ENCODE measurements at places on chromosomes 13 and 19.

DNA sequence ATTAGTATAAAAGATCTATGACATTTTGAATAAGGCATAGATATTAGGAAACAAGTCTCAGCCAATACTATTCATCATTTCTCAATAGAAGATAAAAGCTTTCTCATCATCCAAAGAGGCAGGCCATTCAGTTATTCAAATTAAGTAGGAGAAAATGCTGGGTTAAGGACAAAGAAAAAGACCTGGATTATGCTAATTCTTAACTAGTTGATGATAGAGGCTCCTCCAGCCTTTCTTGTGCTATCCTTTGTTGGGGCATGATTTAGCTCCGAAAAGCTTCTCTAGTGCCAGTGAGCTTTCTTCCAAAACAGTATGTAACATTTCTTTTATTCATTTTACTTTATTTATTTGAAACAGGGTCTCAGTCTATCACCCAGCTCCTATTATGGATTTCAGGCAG lies 223.0 kb downstream of the DCLK1 start:
- DNase-seq = no peak

DNA sequence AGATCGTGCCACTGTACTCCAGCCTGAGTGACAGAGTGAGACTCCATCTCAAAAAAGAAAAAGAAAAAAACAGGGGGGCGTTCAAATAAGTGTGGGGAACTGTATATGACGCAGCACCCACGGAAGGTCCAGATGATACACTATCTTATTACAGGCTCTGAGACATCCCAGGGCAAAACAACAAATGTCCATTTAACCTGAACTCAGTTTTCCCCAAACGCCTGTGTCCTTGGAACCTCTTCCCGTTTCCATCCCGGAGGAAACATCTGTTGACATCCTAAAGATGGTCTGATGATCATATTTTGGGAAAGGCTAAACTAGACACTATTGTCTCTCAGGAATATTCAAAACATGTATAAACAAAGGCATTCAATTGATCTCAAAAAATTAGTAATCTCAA lies 72.4 kb downstream of the COL4A1 start:
- no peak for DNase-seq

GRCh38 chr13:43545317-43545874 lies 241.4 kb downstream of the ENOX1 start:
- DNase-seq = no peak

DNA sequence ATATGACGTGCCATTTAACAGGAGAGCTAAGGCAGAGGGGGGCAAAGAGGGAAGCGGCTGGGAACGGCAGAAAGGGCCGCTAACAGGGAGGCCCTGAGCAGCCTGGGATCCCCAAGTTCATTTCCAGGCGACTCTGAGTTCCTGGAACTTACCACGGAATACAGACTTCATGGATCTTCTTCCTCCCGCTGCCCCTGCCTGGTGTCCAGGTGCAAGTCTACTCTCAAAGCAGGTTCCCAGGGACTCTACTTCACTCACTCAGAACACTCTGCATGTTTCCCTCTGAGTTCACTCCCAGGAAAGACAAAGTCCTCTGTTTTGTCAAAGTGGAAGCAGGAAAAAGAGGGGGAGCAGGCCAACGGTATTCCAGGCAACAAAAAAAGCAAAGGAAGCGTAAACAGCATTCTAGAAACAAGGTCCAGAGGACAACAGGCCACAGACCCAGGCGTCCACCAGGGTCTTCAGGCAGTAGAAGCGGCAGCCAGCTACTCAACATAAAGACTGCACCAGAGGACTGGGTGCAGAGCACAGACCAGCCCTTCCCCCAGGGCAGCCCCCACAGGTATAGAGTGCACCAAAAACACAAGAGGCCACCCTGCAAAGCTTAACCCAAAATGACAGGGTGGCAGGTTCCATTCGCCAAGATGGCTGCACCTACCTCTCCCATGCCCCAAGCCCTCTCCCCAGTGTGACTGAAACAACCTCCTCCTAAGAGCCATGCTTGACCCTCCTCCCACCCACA lies 3.0 kb downstream of the MIER2 start:
- DNase-seq = no peak

Data from H9 (cell line).